ENCODE measurements at places on chromosomes 12 and 14.
A peak's percentile ranks its signal among the peaks of the same experiment; 100 is the strongest.

GRCh38 chr14:37864861-37865718, 269.7 kb downstream of the TTC6 start:
- peak; percentile 89 for DNase-seq

DNA sequence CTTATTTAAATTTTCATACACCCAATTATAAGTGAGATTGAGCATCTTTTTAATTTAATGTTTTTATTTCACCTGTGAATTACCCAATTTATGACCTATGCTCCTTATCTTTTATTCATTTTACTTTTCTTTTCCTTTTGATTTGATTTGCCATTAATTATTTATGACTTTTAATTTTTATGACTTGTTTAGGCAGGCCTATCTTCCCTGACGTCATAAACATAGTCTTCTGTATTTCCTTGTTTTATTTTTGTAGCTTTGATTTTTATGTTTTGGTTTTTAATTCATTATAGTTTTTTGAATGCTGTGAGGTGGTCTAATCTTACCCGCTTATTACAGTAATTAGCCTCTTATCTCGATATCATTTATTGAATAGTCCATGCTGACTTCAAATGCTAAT, 467.1 kb upstream of the FAR2 start:
- DNase-seq: no peak

DNA sequence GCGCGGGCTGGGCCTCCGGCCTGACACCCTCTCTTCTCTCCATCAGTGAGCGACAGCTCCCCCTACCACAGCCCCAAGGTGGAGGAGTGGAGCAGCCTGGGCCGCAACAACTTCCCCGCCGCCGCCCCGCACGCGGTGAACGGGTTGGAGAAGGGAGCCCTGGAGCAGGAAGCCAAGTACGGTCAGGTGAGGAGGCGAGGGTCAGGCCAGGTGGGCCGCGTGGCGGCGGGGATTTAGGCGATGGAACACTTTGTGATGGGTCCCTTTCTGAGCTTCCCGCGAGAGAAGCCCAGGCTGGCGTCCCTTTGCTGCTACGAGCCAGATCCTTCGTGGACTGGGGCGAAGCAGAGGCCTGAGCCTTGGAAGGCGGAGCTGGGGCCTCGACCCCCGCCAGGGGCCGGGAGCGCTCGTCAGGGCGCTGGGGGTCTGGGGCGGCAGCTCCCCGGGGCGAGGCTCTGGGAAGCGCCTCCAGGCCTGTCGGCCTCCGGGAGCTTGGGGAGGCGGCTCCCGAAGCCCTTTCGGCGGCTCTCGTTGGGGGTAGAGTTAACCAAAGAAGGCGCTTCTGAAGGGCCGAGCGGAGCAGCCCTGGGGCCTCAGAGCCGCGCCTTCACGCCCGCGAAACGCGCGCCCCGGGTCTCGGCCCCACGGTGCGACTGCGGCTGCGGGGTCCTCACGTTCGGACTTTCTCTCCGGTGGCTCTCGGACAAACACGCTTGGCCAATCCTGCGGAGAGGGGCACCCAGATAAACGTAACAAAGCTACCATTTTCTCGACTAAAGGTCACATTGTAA, 5.0 kb downstream of the PAX9 start:
- no peak for DNase-seq

GRCh38 chr12:115440438-115440837, 756.5 kb upstream of the TBX3 start:
- DNase-seq: peak; percentile 59

DNA sequence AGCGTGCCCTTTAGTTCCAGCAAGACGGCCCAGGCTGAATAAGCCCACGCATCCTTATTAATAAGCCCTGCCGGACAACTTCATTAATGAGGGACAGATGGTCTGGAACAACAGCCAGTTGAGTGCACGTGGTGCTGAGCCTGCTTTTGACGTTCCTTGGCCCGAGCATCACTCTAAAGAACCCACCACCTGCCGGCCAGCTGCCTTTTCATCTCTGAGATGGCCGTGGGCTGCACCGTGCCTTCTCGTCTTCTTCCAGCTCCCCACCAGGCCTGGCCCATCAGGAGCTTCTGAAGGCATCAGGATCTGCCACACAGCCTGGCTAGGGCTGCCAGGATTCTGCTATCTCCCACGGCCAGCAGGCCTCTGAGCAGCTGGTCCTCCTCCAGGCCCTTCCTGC, 80.0 kb downstream of the AACS start:
- DNase-seq: peak; percentile 25

DNA sequence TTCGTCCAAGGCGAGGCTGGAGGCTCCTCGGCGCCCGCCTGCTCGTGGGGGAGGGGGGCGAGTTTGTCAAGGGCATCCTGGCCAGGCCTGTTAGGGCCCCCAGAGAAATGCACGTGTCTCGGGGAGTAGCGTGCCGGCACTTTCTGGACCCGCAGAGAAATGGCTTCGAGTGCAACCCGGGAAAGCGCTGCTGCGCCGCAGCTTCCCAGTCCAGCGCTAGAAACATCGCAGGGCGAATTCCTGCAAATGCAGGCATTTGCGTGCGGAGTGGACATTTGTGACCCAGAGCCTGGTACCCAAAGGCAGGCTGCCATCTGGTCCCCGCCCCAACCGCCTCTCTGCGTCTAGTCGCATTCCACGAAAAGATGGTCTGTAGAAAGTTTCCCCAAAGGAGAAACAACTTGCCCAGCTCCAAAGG, 756 bp downstream of the LGR5 start:
- no peak for DNase-seq

GRCh38 chr12:104669851-104670337, 213.1 kb downstream of the CHST11 start:
- DNase-seq: peak; percentile 64

DNA sequence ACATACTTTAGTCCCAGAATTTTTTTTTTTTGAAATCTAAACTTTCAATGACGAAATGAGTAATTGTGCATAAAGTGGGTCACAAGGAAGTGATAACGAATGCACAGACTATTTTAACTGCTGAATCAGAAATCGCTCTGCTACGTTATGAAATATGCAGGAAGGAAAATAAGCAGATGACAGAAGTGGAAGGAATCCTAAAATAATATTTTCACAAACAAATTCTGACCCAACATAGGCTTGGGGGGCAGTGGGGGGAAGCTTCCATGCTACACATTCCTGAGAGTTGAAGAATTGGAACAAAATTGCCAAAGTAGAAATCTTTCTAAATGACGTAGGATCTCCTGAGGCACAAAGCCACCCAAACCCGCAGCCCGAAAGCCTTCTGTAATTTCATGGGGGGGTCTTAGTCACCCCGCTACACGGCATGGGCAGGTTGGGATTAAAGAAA, 89.6 kb downstream of the ARF6 start:
- DNase-seq: peak; percentile 93

DNA sequence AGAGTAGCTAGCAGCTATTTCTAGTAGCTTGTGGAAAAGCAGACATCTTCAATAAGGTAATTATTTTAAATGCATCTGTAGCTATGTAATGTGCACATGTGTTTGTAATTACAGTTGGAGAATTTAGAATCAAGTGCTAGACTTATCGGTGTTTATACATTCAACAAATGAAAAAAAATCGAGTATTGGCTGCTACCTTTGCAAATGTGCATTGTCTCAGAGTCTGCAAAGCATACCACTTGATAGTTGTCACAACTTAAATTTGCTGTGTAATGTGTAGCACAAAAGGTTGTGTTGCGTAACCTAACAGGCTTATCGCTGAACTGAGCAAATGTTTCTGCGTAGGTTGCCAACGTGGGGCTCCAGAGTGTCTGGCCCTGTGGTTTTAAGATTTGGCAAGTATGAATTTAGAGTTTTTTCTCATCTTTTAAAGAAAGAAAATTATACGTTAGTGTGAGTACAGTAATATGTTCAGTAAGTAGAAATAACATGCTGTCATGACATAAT, 44.3 kb downstream of the TMTC2 start:
- DNase-seq: no peak

Data from AG10803 (cell line).